Hematopoietic multipotent progenitor cell treated with erythropoietin and hydrocortisone succinate and interleukin-3 and kit ligand, for 17 days (in vitro differentiated cells): ENCODE measurements at places on chromosomes 5 and 9.

DNA sequence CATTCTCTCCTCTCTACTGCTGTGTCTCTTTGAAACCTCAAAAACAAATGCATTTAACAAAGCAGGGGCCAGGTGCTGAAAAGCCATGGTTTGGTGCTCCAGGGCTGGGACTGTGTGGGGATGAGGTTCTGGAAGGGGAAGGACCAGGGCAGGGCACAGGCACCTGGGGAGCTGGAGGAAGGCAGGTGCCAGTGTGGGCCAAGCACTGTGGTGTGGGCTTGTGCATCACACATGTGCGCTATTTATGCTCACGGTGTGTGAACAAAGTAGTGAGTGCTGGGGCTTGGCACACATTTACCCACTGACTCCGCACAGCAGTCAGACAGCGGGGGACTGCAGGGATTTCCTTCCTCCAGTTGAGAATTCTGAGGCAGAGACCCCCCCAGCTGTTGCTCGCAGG is 10.1 kb downstream of the HRH2 start:
- DNase-seq = no peak

- no peak for DNase-seq
These were observed 68.1 kb downstream of the MEGF10 start for GRCh38 chr5:127358740-127359139.

- no peak for DNase-seq
These were observed 81.8 kb downstream of the GDNF start for GRCh38 chr5:37757980-37758582.

- DNase-seq = no peak
These were observed 379.3 kb downstream of the PLK2 start for GRCh38 chr5:58080573-58080972.

DNA sequence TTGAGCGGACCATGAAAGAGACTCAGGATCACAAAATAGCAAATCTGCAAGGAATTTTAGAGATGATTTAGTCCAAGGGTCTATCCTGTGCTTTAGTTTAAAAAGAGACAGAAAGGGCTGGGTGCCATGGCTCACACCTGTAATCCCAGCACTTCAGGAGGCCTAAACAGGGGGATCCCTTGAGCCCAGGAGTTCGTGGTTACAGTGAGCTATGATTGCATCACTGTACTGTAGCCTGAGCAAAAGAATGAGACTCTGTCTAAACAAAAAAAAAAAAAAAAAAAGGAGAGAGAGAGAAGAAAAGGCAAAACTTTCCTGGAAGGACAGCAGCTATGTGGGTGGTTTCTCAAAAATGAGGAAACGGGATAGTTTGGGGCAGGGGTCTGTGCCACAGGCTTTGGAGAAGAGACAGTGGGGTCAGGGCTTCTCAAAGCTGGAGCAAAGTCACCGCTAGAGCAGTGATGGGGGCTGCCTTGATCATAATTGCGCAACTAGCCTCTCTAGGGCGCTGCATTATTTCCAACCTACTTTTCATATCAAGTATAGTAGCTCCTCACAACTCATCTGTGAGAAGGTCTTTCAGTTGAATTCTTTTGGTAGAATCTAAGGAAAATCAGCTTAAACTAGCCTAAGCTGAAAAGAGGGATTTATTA is 8.5 kb upstream of the ANKH start:
- no peak for DNase-seq

DNA sequence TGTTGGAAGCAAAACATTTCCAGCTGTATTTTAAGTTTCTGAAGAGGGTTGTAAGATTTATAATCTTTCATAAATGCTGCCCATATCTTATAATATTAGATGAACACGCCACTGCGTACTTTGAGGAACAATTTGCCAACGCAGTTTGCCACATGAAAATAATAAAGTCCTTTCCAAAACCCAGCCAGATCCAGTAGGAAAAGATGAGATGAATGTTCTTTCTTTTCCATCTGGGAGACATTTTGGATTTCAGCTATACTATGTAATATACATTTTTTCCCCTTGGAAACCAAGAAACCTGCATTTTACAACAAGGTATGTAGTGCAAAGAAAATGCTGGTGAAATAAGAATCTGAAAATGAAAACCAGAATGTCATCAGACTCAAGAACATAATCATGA is 125.4 kb downstream of the NFIB start:
- DNase-seq = no peak

- DNase-seq = no peak
These were observed 43.5 kb upstream of the KCNMB1 start for GRCh38 chr5:170432669-170433068.

DNA sequence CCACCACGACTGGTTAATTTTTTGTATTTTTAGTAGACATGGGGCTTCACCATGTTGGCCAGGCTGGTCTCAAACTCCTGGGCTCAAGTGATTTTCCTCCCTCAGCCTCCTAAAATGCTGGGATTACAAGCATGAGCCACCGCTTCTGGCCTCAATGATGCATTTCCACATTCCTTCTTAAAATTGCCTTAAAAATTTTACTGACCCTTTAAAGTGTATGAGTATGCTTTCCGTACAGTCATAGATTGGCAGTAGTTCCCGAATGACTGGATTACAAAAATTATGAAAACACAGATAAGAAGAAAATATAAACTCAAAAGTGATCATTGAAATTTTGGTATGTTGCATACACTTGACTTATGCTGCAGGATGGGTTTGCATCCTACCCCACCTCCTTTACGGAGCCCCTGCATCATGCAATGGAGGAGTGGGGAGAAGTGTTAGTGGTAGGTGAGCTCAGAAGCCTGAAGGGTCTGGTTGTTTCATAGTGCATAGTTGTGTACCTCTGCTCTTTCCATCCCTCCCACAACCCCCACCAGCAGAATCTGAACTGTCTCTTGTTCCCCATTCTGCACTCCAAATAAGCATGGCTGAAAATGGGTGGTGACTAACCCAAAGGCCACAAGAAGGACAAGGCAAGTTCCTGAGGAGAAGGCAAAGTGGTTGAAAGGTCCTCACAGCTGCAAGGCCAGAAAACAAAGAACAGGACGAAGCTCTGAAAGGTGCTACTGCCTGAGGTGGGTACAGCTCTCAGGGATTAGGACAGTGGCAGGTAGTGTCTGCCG is 26.8 kb downstream of the ANKRD55 start:
- no peak for DNase-seq

DNA sequence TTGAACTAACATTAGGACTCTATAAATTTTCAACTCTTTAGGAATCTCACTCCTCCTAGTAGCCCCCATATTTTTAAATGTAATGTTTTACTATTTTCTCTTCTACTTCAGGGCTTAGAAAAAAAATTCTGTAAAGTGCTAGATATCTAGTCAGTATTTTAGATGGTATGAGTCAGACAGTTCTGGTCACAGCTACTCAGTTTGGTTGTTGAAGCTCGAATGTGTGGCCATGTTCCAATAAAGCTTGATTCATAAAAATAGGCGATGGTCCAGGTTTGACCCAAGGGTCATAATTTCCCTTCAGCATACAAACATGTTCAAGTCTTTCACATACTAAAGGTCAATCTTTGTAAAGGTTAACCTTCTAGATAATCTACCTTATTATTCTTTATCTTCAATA is 566.0 kb upstream of the CDH18 start:
- no peak for DNase-seq

DNA sequence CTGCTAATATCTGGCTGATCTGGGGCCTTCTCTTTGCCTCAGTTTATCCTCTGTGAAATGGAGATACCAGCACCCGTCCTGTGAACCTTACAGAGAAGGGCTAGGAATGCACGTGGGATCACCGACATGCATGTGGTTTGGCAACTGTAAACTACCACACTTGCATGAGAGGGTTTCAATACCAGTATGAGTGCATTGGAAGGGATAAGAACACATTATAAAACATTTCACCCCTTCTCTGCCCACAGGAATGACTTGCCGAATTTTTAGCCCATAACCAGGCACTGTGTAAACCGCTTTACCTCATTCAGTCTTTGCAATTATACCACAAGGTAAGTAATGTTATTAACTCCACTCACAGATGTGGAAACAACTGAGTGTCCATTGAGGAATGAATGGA is 8.9 kb upstream of the RAB14 start:
- DNase-seq = no peak

DNA sequence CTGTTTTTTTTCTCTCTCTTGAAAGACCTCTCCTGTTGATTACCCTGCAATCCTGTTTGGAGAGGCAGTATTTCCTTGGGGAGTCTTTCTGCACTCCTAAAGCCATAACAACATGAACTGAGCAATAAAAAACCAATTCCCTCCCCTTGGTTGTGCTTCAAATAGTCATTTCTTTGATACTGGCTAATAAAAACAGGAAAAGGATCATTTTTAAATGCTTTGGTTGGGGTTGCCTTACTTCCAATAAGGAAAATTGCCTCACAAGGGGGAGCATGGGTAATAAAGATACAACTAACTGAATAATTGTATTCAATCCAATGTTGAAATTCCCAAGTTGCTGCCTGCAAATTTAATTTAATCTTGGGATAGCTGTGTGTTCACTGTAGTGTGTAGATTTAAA is 13.9 kb downstream of the FBXL7 start:
- no peak for DNase-seq

DNA sequence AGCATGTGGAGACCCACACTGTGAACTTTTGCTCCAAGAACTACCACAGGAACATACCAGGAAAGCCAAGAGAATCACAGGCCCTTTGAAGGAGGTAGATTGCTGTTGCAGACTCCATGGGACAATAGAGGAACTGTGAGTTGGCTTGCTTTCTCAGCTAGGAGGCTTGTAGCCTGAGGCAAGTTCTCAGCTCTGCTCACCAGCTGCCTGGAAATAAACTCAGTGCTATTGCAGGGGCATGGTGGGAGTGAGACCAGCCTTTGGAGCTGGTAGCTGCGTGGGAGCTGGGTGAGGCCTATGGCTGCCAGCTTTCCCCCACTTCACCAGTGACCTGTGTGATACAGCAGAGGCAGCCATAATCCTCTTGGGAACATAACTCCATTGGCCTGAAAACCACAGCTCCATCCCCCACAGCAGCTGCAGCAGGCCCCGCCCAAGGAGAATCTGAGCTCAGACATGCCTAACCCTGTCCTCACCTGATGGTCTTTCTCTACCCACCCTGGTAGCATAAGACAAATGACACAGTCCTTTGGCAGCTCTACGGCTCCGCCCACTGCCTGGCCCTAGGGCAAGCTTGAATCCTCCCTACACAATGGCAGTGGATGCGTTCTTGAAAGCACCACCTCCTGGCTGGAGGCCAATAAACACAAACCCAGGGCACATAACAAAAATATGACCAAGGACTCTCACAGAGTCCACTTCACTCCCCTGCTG is 389.5 kb downstream of the KIF4B start:
- no peak for DNase-seq

DNA sequence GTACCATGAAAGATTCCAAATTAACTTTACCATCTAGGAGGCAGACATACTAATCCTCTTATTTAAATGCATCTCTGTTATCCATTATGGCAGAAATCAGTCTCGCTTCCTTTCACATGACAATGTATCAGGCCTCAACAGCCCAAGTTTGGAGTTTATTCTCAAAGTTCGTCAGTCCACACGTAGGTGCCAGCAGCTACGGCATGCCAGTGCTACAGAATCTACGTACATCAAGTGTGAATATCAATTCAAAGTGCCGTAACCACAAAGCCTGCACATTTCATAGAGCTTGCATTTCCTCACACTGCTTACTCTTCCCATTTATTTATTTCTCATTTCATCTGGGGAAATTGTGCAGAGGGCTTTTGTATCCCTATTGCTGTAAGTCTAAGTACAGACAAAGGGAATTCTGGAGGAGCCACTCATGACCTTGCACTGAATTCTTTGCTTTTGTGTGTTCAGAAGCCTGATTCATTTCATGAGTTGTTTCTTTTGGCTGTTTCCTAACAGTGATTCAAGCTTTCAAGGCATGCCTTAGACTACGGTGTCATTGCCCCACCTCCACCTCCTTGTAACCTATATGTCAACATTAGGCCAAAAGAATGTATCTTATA is 10.0 kb downstream of the ENC1 start:
- DNase-seq = no peak

DNA sequence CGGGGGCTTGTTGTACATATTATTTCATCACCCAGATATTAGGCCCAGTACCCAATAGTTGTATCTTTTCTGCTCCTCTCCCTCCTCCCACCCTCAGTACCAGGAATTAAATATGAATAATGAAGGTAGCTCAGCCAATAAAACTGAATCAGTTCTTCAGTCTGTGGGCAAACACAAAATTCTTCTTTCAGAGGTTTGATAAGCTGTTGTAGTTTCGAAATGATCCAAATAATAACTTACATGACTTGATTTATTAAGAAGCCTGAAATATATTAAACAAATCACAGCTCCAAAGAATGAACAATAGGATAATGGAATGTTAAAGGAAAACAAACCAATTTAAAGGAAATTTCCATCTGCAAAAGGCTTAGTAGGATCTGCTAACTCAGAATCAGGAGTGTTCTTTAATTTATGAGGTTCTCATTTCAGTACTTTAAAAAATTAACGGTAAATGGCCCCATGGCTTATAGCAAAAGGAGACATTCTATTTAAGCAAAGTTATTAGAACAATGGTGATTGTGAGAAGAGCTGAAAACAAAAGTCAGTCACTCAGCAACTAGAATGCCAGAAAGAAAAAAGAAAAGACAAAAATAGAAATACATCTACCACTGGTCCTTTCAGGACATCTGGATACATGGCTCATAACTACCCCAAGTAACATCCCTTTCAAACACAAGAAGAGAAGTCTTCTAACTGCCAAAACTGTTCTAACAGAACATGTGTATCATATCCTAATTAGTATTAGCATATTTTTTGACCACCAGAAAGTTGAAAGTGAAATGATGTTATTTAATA is 62.4 kb downstream of the NR3C1 start:
- no peak for DNase-seq

GRCh38 chr9:27430750-27431535 is 93.1 kb upstream of the IFNK start:
- no peak for DNase-seq

DNA sequence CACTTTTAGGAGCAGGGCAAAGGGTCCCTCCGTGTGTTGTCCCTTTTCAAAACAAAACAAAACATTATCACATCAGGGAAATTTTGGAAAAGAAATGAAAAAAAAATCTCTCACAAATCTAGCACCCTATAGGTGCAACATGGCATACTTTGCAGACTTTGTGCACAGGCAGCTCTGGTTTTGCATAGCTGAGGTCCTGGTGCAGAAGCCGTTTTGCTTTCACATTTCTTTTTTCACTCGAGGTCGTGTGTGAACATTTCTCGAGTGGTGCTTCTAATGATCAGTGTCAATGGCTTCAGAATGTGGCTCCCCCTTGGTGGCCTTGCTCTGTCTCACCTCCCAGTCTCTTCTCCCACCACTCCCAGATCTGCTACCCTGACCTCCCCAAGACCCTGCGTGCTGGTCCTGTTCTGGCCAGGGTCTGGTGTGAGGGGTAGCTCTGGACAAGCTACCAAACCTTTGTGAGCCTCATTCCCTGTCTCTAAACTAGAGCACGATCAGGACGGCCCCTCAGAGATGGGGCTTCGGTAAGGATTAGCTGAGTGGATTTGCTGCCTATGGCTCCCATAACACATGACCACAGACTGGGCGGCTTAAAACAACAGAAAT is 258.0 kb downstream of the NSG2 start:
- no peak for DNase-seq
